NAMALWA (cell line): ENCODE measurements at places on chromosomes 3 and 15.

GRCh38 chr15:78345396-78346125 lies 5.4 kb downstream of the CRABP1 start:
- DNase-seq: no peak

- DNase-seq: no peak
Observed at GRCh38 chr15:60128000-60128376, 123.9 kb downstream of the FOXB1 start.

DNA sequence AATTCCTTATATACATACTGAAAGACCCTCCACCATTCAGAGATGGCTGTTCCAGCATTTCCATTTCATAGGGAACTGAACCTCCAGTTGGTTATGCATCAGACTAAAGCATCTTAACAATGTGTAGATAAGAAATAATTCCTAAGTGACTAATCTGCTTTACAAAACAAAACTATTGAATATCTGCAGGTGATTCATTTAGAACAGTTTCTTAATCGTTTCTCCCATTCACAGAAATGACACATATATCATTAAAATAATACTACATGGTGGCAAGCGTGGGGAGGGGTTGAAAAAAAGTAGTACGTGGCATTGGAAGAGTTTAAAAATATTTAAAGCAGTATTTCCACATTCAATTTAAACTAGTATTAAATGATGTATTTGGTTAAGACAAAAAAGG lies 19.5 kb downstream of the COPS2 start:
- no peak for DNase-seq

DNA sequence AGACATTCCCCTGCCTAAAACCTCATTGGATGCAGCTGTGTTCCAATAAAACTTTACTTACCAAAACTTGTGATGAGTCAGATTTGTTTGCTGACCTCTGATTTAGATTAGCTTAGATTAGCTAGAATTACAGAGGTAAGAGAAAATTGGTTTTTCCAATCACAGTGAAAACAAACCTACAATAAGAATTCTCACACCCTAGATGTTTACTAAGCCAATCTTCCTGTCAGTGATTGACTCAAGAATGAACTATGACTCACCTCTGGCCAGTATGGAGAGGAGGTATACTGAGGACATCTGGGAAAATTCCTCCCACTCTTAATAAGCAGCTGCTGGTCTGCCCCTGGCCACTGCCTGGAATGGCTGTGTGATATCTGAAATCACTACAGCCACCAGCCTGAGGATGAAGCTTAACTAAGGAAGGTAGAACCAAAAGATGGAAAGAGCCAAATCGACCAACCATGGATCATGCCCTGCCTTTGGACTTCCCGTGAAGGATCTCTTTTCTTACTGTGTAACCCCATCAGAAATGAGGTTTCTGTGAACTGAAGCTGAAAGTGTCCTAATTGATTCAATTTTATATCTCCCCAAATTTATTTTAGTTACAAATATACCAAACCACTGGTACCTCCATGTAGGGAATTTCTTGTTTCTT lies 19.0 kb upstream of the GHSR start:
- no peak for DNase-seq

DNA sequence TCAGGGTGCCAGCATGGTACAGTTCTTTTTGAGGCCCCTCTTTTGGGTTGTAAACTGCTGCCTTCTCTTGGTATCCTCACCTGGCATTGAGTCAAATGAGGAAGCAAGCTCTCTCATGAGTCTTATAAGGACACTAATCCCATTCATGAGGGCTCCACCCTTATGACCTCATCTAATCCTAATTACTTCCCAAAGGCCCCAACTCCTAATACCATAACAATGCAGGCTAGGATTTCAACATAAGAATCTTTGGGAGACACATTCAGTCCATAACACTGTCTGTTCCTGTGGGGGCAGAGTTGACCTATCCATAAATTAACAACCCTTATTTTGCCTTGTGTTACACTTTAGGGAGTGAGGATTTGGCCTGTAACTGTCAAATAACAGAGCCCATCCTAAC lies 278.3 kb downstream of the LRTM1 start:
- DNase-seq: no peak

DNA sequence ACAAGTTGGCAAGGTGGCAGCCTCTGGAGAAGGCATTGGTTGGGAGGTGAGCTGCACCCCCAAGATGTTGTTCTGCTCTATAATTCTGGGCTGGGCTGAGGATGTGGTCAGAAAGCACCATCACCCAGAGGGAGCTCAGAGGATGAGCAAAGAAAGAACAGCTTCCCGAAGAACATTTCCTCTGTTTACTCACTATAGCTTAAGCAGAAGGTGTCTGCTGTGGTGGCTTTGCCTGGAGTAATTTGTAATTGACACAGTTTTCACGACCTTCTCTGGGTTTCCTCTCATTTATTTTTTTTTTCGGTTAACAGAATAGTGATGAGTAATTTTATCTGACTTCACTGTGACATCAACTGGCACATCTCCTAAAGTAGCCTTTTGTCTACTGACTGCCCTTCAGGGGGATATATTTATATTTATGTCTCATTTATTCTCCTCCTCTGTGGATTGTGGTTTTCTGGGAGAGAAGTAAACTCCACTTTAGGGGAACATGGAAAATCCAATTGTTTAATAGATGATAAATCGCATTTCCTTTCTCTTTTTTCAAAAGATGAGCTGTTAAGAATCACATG lies 49.5 kb upstream of the ABHD17C start:
- no peak for DNase-seq

GRCh38 chr3:115624029-115624741 lies 875 bp downstream of the GAP43 start:
- no peak for DNase-seq

DNA sequence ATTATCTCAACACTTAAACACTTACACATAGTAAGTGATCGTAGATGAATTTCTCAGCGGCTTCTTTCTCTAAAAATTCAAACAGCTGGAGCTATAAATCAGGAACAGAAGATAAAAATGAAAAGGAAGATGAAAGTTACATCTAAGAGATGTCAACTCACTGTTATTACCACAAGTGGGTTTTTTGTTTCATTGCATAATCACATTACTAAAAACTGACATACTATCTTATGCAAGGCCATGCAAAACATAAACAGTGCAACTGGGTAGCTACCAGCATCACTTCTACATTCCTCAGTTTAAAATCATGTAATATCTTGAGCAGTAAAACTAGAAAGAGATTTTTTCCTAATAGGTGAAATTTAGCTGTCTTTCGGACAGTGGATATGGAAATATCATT lies 14.9 kb downstream of the MINDY4B start:
- no peak for DNase-seq

- no peak for DNase-seq
Observed at GRCh38 chr3:194078045-194078821, 57.7 kb upstream of the HES1 start.

- DNase-seq: no peak
Observed at GRCh38 chr3:115162759-115163158, 15.7 kb upstream of the ZBTB20 start.

DNA sequence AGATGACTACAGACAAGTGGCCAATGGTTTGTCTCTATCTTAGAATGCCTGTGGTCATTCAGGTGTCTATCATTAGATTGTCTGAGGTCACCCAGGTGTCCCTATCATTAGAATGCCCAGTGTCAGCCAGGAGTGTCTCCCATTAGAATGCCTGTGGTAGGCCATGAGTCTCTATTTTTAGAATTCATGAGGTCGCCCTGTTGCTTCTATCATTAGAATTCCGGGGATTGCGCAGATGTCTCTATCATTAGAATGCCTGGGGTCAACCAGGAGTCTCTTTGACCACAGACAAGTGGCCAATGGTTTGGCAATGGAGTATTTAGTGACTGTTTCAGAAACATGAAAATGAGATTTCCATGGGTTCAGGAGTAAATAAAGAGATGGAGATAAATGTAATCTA lies 7.6 kb downstream of the RTP2 start:
- no peak for DNase-seq

GRCh38 chr15:34642247-34642646 lies 58.8 kb upstream of the GOLGA8B start:
- DNase-seq: no peak

- no peak for DNase-seq
Observed at GRCh38 chr3:14533457-14533958, 6.6 kb downstream of the GRIP2 start.

DNA sequence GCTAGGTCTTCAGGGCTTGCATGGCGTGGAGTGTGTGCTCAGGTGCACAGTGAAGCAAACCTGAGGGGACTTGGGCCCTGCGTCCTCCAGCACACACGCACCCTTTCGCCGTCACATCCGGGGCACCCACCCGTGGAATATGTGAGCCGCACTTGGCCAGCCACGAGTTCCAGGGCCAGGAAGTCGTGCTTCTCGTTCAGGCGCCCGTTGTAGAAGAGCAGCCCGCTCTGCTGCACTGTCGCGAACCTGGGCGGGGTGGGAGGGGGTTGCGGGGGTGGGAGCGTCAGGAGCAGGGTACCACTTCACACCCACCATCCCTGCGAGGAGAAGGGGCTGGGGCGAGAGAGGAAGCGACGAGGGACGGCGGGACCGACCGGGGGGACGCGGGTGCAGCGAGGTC lies 7.1 kb downstream of the CELSR3 start:
- DNase-seq: no peak

- no peak for DNase-seq
Observed at GRCh38 chr3:29468187-29468586, 187.3 kb downstream of the RBMS3 start.

DNA sequence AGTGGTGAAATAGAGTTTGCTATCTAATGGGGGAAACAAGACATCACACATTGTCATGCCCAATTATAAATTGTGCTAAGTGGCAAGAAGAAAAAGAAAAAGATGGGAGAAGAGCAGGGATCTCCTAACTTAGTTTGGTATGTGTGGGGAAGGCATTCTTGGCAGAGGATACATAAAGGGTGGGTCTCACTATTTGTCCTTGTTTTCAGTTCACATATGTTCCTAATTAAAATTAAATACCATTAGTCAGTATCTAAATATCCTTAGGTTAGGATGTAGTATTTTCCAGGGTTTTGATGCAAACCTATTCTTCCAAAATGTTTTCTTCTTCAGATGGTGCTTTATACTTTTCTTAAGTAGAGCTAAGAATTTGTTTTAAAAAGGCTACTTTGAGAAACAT lies 173.7 kb downstream of the B3GALNT1 start:
- no peak for DNase-seq

DNA sequence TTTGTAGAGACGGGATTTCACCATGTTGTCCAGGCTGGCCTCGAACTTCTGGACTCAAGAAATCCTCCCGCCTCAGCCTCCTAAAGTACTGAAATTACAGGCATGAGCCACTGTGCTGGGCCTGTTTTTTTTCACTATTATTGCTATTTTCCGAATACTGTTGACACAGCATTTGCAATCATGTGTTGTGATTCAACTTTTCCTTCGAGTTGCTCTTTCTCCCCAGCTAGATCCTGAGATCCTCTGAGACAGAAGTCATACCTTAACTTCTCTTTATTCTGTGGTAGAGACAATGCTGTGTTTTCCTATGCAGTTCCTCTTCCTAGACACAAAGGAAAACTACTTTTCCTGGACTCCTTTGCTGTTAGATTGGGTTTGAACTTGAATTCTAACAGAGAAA lies 46.4 kb upstream of the USP3 start:
- no peak for DNase-seq

- no peak for DNase-seq
Observed at GRCh38 chr3:119774444-119774843, 7.5 kb upstream of the NR1I2 start.

DNA sequence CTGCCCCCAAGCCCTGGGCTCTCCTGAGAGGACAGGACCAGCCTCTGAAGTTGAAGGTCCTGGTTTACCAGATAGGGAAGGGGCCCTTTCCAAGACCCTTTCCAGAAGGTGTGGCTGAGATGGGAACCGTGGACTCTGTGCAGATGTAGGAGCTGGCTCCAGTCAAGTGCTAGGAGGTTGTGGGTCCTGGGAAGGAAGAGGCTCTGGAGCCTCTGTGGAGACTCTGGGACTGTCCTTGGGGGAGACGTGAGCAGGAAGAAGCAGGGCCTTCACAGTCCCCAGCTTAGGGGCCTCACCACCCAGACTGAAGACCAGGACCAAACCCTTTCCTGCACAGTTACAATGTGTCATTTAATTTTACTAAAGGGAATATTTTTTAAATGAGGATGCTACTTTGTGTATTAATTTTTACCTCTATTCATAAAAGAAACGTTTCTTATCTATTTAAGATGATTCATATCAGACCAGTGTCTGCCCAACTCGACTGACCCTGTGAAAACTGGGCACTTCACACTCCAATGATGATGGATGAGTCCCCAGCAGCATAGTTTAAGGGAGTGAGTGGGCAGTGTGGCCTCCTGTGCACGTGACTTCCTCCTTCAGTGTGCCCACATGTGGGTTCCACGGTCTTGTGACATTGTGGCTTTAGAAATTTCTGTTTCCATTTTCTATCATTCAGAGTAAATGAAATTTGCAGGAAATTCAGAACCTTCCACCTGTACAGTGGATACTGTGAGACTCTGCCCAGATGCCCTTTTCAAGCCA lies 10.9 kb downstream of the CCR5AS start:
- DNase-seq: no peak

DNA sequence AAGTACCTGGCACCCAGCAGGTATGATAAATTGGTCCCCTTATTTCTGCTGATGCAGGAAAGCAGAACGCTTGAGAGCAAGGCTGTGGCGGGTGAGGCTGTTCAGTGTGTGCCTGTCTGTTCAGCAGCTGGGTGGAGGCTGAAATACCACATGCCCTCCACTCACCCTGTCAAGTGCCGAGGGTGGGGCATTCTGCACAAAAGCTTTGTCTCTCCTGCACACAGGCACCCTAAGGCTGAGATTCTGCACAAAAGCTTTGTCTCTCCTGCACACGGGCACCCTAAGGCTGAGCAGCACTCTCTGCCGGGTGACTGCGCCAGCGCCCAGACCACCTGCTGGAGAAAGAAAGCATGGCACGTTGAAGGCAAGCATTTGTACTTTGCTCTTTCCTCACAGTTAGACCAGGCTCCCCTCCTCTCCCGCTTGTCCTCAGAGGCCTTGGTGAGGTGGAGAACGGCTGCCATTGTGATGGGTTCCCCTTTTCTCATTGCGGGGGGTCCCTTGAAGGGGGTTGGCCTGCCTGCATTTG lies 97.5 kb downstream of the BDH1 start:
- peak; percentile 71 for DNase-seq
